Activated CD4-positive, alpha-beta T cell treated with anti-CD3 and anti-CD28 coated beads for 1 hour (primary cell): ENCODE measurements at places on chromosomes 1 and 21.

DNA sequence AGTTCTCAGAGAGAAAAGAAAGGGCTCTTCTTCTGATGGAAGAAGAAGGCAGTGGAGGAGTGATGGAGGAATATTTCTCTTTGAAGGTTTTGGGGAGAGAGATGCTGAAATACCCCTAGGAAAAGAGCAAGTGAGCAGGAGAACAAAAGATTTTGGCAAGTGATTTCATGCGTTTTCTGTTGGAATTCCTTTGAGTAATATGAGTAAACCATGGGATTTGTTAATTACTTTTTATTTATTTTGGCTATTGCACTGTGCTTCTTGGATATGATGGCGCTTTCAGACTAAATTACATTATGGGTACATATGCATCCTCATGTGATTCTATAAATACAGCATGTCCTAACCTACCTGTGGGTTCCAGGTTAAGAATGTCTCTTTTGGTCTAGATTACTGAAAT is 210.1 kb upstream of the PTGFR start:
- no peak for DNase-seq

- DNase-seq, result no peak
Measured at GRCh38 chr1:8389958-8390535, 72.1 kb downstream of the SLC45A1 start.

- DNase-seq, result no peak
Measured at GRCh38 chr1:109989506-109990301, 5.1 kb downstream of the AHCYL1 start.

GRCh38 chr1:247114351-247115140 is 10.4 kb upstream of the ZNF669 start:
- DNase-seq, result no peak

GRCh38 chr1:167935216-167936067 is 1.0 kb upstream of the DCAF6 start:
- no peak for DNase-seq

GRCh38 chr1:183991348-183991747 is 46.2 kb downstream of the COLGALT2 start:
- DNase-seq, result no peak

DNA sequence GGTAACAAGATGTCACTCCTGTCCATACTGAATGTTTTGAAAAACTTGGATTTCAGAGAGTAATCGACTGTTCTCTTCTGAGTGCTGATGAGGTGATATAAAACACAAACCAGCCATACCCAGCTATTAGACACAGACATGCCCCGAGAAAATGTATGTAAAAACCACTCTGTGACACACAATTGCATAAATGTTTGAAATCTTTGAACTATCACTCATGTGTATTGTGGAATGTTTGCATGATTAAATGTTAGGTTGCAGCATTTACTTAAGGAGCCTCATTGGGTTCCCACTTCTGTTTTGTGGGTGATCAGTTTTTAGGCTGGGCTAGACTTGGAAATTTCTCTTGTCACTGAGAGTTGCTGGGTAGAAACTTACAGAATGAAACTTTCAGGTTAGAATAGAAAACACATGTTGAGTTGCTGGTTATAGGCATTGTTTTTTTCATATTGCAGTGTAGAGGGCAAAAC is 270.4 kb upstream of the B3GALT2 start:
- DNase-seq, result no peak

DNA sequence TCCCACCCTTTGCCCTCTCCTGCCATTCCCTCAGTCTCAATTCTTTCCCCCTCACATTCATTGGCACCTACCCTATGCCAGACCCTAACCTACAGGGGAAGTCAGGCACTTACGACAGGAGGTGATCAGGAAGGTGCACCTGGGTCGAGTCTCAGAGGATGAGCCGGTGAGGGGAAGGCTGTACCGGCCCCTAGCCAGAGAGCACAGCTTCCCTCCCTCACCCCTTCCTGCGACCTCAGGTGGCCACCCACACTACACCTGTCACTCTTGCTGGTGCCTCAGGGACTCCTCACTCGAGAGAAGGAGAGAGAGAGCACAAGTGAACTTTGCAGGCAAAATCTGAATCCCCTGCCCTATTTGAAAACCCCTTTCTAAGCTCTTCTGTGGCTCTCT is 1.7 kb upstream of the MYOM3 start:
- DNase-seq, result no peak

DNA sequence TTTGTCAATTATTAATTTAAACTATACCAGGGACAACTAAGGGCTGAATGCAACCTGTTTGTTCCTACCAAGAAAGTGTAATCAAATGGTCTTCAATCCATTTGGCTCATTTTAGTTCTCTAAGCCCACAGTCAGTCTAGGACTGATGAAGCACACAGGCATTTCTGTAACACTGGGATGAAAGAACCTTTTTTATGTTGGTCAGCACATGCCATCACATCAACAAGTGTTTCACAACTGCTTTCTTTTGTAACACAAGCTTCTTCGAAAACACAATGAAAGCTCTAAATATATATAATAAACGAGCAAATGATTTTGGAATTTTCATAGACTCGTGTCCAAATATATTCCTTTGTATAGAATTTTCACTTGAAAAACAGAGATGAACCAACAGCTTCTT is 28.8 kb downstream of the HEATR1 start:
- no peak for DNase-seq

DNA sequence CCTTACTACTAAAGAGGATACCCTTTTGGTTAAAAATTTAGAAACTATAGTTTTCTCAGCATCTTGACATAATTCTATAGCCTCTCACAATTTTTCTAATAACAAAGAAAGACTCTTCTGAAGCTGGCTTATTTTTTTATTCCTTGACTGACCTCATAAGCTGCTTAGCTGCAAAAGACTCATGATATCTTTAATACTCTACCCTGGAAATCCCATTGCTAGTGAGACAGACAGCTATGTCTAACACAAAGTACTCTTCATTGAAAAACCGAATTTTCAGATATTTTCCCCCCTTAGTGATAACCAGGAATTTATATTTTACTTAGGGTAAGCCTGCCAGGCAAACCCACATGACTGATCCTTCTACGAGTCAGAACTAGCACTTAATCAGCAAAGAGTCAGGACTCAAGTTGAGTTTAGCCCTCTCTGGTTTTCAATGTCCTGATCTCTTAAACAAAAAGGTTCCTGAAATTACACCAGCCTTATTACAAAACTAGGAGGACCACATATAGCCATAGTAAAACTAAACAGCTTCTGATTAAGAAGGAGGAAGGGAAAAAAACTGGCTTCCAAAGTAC is 56.9 kb downstream of the ENAH start:
- no peak for DNase-seq

DNA sequence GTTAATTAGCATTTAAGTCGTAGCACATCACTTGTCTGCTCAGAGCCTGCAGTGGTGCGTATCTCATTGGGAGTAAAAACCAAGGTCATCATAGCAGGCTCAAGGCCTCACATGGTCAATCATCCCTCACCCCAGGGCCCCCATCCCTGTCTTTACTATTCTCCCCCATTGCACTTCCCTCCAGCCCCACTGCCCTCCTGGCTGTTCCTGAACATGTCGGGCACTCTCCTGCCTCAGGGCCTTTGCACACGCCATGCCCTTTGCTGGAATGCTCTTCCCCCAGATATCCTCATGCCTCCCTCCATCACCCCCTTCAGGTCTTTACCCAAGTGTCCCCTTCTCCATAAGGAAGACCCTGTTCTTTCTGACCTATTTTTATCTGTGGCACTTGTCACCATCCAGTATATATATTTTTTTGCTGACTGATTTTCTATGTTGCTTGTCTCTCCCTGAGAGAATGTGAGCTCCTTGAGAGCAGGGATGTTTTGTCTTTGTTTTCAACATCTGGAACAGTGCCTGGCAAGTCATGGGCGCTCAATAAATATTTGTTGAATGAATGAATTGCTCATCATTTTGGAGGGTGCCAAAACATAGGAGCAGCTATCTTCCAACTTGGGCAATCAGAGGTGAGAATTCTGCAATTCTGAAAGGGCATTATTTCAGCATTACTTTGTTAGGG is 74.1 kb upstream of the POU3F1 start:
- no peak for DNase-seq

DNA sequence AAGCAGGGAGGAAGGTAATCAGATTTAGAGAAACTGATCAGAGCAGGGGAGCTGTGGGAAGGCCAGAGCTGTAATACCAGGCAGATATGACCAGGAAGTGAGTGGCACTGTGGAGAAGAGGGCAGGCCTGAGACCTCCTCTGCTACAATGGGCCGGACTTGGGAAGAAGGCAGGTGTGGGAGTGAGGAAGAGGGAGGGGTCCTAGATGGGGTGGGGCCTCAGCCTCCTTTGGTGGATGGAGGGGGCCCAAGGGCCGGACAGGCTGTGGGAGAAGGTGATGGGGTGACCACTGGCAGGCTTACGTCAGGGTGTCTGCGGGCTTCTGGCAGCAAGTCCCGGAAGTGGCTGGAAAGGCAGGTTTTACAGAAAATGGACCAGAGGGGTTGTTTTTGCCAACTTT is 5.0 kb upstream of the HPCA start:
- no peak for DNase-seq

DNA sequence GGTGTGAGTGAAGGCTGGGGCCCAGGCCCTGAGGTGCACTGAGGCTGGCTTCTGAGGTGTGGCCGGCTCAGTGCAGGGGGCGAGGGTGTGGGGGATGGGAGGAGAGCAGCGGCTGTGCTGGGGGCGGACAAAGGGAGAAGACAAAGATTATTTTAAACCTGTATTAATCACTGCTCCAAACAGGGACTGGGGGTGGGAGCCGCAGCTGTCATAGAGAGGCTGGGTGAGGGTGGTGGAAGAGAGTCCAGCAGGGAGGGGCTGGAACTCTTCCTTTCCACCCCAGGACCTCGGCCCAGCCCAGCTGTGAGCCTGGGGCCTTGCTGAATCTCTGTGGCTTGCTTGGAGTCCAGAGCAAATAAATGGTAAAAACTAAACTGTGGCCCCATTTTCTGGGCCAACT is 106.9 kb downstream of the KCND3 start:
- no peak for DNase-seq

- DNase-seq, result no peak
Measured at GRCh38 chr1:100713626-100714025, 5.9 kb upstream of the VCAM1 start.
